ENCODE measurements at places on chromosomes 3 and 15.

- DNase-seq = no peak
Observed at GRCh38 chr3:194312186-194312742, 38.9 kb downstream of the CPN2 start.

- DNase-seq = no peak
Observed at GRCh38 chr15:35721751-35722150, 175.8 kb upstream of the DPH6 start.

DNA sequence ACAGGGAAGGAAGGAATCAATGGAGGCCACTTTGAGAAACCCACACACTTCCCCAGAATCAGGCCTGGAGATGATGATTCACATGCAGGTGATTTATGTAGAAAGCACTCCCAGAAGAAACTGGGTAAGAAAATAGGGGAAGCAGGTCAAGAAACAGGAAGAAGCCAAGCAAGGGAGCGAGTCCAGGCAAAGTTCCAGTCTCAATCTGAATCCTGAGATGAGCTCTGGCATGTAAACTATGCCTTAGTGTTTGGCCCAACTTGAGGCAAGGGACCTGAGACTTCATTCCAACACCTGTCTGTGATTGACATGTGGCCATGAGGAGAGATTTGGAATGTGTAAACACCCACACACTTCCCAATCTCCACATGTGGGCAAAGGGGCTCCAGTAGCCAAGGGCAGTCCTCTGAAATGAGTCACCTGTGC is 61.6 kb upstream of the CTNNB1 start:
- no peak for DNase-seq

GRCh38 chr3:66572938-66573710 is 72.3 kb upstream of the LRIG1 start:
- no peak for DNase-seq

DNA sequence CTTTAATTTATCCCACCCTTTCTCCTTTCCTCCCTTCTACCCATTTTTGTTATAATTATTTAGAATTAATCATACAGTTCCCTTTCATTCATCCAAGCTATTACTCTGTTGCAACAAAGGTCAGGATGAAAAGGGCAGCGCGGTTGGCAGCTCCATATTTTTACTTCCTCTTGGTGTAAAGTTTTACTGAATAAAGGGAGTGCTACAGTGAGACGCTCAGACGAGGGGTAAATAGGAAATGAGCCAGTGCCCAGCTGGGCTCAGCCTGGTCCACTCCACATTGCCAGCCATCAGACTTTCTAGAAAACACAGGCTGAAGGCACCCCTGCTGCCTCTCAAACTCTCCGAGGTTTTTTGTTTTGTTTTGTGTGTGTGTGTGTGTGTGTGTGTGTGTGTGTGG is 21.9 kb upstream of the ZBTB38 start:
- no peak for DNase-seq

DNA sequence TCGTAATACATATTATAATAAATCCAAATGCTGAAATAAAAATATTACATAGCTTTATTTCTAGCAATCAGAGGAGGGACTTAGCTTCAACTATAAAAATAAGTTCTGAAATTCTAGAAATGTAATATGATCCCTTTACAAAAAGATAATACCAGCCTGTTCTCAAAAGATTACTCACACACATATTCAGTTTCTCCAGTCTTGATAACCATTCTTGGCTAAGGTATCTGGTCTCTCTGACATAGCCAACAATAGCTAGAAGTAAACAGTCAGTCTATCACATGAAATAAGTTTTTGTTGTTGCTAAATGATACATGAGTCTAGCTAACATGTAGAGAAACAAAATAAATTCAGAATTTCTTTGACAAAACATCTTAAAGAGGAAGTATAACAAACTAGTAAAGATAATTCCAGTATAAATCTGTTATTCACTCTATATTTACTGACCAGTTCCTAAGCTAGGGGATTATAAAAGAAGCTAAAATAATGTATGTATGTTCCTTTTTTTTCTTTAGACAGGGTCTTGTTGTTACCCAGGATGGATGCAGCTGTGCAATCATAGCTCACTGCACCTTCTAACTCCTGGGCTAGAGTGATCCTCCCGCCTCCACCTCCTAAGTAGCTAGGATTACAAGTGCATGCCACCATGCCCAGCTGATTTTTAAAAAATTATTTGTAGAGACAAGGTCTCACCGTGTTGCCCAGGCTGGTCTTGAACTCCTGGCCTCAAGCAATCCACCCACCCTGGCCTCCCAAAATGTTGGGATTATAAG is 170.6 kb downstream of the TBL1XR1 start:
- DNase-seq = no peak

- peak; percentile 53 for DNase-seq
Observed at GRCh38 chr15:42273900-42274701, 868 bp upstream of the TMEM87A start.

DNA sequence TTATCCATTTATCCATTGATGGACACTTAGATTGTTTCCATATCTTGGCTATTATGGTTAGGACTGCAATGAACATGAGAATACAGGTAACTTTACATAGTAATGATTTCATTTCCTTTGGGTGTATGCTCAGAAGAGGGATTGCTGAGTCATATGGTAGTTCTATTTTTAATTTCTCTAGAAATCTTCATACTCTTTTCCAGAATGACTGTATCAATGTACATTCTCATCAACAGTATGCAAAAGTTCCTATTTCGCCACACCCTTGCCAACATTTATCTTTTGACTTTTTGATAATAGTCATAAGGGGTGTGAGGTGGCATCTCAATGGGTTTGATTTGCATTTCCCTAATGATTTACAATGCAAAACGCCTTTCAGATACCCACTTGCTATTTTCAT is 6.2 kb upstream of the NIPA1 start:
- DNase-seq = no peak
